ENCODE measurements at places on chromosomes 7 and 10.
A peak's percentile ranks its signal among the peaks of the same experiment; 100 is the strongest.

- DNase-seq, result no peak
Measured at GRCh38 chr10:91345716-91346115, 64.4 kb upstream of the HECTD2 start.

- no peak for DNase-seq
Measured at GRCh38 chr10:95664543-95664942, 8.0 kb upstream of the ALDH18A1 start.

DNA sequence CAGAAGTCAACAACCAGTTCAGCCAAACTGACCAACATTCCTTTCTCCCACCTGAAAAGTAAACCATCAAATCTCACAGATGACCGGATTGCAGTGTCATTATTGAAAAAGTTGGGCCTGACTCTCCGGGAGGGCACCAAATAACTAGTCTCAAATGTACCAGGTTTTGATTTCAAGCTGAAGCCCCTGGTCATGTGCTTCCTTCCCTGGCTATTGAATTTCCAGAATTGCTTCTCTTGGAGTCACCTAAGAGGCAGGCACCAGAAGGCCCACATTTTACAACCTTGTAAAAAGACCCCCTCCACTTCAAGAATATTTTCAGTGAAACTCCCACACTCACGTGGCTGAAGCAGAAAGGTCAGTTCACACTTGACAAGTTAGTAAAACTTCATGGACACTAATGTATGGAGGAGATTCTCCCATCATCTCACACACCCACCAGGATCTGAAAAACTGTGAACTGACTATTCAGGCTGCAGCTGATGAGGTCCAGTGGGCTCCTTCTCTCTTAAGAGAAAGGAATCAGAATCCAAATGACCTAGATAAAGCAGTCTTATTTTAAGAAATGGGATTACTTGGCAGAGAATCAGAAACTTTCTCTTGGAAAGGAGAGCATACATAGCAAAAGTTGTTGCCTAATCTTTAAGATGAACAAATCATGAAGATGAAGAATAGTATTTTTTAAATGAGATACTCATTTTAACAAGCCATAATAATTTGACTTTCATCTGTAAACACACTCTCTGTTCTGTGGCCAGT, 53.6 kb downstream of the DLD start:
- DNase-seq, result no peak

GRCh38 chr7:31416381-31416870, 75.9 kb upstream of the NEUROD6 start:
- no peak for DNase-seq

DNA sequence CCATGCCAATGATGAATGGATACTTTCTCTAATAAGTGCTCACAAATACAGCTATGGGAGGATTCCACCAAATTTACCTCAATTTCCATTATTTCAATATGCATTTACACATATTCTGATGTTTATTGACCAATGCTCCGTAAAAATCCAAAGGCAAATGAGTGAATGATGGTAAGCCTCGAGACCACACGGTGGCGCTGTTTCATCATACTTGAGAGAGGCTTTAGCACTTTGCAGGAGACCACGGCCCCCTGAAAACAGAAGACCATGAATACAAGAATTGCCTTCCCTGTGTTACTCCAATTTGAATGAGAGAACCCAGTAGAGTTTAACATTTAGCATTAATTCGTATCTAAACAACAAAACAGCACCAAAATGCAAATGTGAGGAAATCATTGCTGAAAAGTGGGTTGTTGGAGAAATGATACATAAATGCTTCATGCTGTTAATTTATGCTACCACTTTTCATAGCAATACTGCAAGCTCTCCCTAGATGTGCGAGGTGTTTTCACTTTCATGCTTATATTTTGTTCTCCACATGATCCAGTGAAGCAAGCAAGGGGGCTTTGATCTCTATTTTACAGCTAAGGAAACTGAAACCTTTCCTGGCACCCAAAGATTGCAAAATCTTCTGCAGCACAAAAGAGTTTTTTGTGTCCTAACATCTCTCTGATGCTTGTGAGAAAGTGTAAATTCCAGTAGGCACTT, 35.4 kb downstream of the TRIL start:
- DNase-seq, result peak; percentile 20

DNA sequence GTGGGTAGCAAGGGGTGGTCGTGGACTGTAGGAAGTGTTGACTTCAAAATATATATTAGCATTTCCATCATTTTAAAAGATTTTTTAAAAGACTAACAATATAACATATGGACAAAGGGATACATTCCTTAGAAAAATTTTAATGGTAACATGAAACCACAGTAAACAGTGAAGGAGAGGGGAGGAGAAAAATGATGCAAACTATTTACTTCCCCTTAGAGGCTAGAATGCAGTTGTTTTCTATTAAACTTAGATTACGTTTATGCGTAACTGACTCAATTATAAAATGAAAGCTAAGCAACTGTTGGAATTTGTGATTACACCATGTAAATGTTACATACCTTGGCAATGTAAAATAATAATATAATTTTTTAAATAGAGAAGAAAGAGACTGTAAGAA, 41.3 kb downstream of the CALD1 start:
- no peak for DNase-seq

- no peak for DNase-seq
Measured at GRCh38 chr10:128158021-128158795, 32.0 kb upstream of the MKI67 start.

- DNase-seq, result no peak
Measured at GRCh38 chr7:4798706-4799235, 23.3 kb downstream of the AP5Z1 start.

DNA sequence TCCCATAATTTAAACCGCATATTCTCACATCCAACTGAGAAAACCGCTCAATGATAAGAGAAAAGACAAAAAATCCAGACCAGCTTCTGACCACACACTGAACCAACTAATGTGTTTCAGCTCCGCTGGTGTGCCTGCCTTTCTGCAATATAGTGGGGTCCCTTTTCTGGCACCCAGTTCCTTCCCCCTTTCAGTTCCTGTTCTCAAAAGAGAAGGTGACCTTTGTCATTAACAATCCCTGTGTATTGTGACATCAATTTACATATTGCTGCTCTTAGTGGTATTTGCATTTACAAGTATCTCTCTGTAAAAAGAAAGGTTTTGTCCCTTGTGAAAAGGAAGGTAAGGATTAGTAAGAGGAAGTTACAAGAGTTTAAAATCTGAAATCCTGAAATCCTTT, 1.4 kb downstream of the PPP1R17 start:
- DNase-seq, result no peak

DNA sequence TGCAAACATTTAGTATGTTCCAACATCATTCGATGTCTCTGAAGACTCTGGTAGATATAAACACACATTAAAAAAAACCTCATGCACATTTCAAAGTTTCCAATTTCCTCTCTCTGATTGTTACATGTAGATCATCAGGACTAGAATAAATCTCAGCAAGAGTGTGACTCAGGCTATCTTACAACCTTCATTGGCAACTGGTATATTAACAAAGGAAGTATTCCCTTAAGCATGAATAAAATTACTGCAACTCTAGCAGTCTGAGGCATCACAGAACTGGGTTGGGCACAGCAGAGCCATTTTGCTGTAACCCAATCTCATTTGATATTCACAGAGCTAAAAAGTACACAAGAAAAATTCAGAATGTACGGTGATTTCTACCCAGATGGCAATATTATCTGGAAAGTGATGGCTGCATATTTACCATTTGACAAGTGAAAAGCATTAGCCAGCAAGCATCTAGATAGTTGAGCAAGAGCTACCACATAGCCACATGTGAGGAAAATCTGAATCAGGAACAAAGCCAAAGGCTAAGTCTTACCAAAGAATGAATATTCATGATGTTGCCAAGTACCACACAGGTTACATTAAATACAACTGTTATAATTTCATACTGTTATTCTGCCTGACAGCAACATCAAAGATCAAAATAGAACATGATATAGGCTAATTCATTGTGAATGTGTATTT, 232.2 kb downstream of the CRPPA start:
- DNase-seq, result no peak

GRCh38 chr10:61283481-61284221, 169.5 kb downstream of the TMEM26 start:
- DNase-seq, result no peak

GRCh38 chr7:138924501-138925225, 56.5 kb downstream of the KIAA1549 start:
- DNase-seq, result no peak

GRCh38 chr7:25857376-25858067, 294.5 kb upstream of the NFE2L3 start:
- no peak for DNase-seq

DNA sequence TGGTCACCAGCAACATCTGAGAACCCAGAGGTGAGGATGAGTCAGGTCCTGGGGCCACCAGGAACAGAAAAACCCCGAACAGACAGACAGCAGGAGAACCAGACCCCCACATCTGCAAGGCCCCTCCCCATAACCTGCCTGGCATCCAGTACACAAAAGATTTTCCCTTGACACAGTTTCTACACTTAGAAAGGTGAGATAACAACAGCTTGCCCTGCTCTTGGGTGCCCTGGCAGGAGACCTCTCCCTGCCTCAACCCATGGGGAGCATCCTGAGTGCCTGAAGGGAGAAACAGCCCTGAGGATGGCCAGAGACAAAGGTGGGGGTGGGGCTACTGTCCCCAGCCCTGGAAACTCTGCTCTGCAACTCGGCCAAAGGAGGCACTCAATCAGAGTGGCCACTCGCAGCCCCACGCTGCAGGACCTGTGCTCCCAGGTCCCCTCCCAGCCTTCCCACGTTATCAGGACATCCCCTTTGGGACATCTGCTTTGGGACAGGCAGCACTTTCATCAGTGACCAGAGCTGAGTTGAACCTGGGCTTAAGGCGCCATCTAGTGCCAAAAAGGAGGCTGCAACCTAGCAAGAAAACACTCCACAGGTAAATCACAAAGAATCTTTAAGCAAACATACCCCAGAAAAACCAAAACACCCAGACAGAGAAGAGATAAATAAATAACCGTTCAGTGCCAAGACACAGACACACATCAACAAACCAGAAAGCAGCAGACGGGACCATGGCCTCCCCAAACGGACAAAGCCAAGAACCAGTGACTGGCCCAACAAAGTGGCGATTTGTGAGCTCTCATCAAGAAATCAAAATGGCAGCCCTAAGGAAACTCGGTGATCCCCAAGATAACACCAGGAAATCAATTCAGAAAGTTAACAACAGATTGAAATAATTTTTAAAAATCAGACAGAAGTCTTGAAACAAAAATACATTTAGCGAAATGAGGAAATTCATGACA, 233.7 kb downstream of the PTPRN2 start:
- no peak for DNase-seq

DNA sequence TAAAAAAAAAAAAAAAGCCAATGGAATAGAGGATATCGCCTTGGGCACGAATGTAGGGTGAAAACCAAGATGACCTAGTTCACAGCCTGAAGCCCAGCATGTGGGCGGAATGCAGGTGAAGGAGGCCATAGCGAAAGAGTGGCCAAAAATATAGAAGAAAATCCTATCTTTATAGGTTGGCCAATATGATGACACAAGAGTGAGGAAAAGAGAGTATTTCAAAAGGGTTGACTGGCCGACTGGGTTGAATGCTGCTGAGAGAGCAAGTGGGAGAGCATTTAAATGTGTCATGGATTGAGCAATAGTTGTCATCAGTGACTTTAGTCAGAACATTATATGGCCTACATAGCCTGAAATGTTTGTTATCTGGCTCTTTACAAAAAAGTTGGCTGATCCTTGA, 17.2 kb upstream of the GLI3 start:
- DNase-seq, result no peak

GRCh38 chr10:27625452-27626211, 120.0 kb downstream of the MKX start:
- no peak for DNase-seq

- DNase-seq, result no peak
Measured at GRCh38 chr7:148537435-148537834, 53.1 kb upstream of the C7orf33 start.

DNA sequence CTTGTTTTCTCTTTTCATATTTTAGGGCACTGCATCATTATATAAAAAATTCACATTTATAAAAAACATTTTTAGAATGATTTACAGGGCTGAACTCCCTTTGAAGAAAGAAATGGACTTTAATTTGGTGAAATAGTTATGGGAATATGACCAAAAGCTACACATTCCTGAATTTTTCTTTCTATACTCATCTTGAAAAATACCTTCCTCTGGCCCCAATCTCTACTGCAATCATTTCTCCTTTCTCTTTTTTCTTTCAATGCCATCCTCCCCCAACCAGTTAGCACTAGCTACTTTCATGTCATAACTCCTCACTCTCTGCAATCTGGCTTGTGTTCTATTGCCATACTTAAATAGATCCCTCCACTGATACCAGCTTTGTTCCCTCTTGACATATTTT, 6.2 kb downstream of the WNT8B start:
- no peak for DNase-seq

- no peak for DNase-seq
Measured at GRCh38 chr10:132742837-132743194, 43.1 kb downstream of the NKX6-2 start.

DNA sequence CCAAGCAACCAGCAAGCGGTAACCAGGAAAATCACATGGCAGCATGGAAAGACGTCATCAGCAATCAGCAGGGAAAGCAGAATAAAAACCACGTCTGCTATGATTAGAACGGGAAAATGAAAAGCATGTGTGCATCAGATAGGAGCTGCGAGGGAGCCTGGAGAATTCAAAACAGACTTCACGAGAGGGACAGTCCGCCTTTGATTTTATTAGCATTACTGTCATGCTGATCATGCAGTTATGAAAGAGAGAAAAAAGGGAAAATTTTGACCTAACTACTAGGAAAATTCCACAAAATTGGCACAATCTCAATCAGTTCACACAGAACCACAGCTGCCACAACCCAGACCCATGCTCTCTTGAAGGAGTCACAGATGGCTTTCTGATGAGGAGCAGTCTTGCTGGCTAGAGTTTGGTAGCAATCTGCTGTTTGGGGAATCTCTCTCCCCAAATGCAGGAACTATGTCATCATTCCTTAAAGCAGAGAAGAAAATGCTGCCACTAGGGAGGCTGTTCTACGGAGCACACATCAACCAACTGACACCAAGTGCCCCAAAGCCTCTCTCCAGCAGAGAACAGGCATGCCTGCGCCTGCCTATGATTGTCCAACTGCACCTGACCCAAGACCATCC, 295.9 kb downstream of the TNS3 start:
- DNase-seq, result no peak

DNA sequence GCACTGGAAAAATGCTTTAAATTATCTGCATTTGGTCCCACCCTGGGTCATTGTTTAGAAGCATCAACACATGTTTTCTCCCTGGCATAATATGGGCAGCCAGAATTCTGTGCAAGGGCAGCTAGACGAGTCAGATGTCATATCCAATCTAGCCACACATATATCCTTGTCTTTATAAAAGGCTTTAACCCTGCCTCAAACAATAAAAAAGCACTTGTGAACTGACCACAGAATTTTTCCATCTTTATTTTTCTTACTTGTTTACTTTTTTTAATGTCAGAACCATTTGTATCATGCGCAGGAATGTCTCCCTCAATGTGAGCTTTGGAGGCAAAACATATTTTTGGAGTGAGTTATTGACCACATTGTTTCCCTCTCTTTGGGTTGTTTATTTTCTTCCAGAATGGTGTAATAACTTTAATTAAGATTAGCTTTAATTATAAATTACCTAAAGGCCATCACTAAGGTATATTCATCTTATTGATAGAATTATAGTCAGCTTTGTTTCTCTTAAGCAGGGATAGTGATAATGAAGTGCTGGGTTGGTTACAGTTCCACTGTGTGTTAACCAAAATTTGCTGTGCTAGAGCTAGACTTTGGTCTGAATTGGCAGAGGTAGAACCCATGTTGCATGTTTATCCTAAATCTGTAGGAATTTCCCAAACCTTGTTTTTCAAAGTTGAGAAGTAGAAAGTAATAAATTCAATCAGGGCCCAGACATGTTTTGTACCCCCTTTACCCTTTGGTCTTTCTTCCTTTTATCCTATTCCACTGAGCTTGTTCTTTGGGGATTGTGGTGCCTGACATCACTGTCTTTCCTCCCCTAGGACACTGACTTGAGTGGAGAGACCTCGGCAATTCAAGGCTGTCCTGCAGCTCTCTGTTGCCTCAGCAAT, 1078.4 kb downstream of the KCNMA1 start:
- DNase-seq, result no peak

Measured in stimulated activated CD8-positive, alpha-beta memory T cell treated with anti-CD3 and anti-CD28 coated beads, Interleukin-7, amount 100 ng/mL, for 1 hour (primary cell).